ENCODE measurements at places on chromosomes 2 and 18. TPM values are rescaled to one million over a fixed set of nuclear protein-coding genes. Genes with fewer than 3 reads are reported as not detected.

The ZSWIM2 gene
- total RNA-seq, result not detected

The GNAL gene
- total RNA-seq, result 22.5 TPM

The MARCHF4 gene
- 6.4 TPM for total RNA-seq

The AFF3 gene
- total RNA-seq, result 65.2 TPM

The CHST10 gene
- 47.6 TPM for total RNA-seq

The SOWAHC gene
- total RNA-seq, result 5.5 TPM

The BIRC6 gene
- 131 TPM for total RNA-seq

DNA sequence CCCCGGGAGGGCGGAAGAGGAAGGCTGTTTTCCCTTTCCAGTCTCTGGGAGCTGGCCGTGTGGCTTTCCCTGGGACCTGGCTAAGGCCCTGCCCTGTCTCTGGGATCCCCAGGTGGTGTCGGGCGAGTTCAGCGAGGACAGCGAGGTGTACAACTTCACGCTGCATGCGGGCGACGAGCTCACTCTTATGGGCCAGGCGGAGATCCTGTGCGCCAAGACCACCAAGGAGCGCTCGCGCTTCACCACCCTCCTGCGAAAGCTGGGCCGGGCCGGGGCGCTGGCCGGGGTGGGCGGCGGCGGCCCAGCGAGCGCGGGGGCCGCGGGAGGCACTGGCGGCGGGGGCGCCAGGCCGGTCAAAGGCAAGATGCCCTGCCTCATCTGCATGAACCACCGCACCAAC lies 11.2 kb downstream of the GAREM2 start:
- no peak for DNase-seq

- DNase-seq, result peak; percentile 52
These were observed 636 bp downstream of the ARL4C start for GRCh38 chr2:234496055-234496834.

DNA sequence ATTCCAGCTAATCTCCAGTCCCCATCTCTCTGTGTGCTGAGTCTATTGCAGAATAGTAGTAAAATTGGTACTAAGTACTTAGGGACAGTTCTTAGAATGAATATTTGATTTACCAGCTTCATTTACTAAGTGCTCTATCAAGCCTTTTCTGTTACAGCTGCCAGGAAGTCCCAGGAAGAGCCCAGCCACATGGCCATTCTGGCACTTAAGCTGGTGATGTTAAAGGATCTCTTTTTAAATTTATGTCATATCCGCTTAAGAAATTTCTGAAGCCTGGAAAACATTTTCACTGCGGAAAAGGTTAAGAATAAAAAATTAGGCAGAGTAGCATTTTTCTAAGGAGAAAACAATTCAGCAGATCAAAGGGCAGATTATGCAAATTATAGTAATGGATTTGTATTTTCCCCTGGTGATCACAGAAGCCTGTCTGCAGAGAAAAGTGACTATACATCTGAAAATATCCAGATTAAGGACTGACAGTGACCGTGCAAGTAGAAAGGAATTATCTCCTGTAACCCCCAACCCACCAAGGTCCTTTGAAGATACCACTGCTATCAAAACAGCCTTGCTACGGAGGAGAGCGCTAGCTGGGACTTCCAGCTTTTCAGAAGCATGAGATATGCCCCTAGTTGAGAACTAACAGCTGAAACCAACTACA lies 260.8 kb downstream of the SH3BP4 start:
- no peak for DNase-seq

- no peak for DNase-seq
These were observed 62.3 kb upstream of the MAP4K3 start for GRCh38 chr2:39499336-39499735.

DNA sequence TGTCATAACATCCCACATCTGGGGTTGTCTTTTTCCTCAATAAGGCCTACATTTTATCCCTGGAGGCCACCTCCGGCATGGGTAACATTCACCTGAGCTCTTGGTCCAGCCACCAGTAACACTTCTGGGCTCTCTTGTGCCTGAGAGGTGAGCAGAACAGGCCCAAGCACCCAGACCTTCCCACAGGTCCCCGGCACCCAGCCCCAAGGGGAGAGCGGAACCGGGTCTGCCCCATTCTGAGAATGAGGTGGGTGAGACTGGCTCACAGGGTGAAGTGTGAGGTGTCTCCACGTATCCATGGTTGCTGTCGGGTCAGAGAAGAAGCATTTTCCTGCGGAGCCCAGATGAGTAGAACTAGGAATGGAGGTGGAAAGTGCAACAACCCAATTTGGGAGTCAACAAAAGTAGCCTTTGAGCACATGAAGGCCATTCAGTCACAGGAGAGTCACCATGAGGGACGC lies 496.7 kb upstream of the MYT1L start:
- no peak for DNase-seq

- DNase-seq, result no peak
These were observed 37.4 kb downstream of the NPHP1 start for GRCh38 chr2:110167326-110168000.

DNA sequence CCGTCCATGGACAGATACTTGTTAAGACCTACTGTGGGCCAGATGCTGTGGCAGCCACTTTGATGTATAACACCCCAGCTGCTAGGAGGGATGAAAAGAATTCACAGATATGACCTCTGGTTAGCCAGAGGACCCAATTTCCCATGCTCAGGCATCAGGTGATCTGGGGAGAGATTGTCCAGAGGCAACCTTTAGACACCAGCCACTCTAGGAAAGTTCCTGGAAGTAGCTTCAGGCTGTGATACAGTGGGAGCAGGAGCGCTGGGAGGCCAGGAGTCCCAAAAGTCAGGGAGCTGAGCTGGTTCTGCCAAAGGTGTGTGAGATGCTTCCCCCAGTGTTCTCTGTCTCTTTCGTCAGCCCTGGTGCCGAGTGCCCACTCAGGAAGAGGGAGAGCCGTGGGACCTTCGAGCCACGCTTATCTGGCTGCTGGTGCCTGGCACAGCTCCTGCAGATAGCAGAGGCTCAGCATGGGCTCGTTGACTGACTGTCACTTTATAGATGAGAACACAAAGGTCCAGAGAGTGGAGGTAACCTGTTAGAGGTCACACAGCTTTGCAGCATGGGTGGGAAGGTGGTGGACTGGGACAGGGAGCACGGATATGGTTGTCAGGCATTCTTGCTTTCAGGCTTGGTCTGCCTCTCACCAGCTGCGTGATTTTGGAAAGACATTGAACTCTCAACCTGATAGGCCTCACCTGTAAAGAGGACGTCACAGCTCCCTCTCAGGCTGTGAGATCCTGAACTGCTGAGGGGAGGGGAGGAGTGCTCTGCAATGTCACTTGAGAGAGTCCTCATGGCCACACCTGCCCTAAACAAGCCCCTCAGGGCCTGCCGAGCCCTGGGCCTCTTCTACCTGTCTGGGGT lies 7.8 kb upstream of the RALB start:
- no peak for DNase-seq

GRCh38 chr2:213545964-213546475 lies 261.8 kb downstream of the SPAG16 start:
- no peak for DNase-seq

DNA sequence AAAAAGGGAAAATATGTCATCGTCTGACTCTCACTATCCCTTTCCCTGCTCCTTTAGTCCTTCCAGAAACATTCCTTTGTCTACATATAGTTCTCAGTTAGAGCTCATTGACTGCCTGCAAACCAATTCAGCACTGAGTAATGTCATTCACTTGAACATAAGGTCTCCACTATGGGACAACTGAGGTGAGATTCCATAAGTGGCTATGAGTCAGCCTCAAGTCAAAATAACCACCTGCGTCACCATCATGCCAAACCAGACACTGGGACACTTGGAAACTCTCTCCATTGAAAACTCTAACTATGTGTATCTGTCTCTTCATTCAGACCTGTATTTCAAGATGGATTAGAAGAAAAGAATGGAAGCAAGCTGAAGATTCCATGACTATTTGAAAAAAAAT lies 878.0 kb upstream of the PIK3C3 start:
- DNase-seq, result no peak

DNA sequence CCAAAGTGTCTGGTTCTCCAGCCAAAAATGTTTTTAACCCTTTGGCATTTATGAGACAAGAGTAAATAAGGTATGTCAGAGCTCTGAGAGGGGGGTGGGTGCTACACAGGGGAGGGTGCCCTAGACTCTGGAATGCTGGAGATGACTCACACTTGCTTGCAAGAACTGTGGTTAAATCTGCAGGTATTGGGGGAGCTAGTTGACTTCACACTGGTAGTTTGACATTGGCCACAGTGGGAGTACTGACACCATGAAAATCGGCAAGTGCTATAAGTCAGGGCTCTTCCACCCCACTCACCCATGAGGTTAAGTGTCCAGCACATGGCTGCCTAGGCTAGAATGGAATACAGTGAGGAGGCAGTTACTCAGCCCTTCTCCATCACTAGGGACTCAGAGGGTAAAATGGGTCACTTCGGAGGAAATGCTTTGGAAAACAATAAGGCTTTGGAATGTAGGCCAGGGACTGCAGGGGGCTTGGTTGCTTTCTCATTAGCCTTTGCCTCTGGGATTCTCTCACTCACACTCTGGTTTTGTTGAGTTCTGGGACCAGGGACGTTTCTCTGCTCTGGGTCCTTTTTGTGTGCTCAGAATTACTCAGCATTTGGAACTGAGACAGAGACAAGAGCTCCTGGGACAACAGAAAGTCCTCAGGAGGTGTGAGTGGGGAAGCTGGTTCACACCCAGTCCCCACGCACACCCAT lies 91.6 kb downstream of the ACKR3 start:
- DNase-seq, result no peak

DNA sequence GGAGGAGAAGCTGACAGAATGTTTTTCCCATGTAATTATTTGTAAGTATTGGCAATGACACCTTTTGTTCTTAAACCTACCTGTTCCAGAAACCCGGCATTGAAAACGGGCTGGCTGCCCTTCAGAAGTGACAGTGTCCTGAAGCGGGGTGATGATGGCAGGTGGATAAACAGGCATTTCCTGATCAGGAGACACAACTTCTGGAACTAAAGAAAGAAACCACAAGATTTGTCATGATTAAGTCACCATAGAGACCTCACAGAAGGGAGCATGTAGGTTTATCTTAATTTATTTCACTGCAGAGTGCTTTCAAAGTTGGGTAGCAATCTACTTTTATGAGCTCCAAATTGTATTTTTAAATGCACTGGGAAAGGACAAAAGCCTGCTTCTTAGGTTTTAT lies 43.1 kb downstream of the TTN start:
- DNase-seq, result no peak

DNA sequence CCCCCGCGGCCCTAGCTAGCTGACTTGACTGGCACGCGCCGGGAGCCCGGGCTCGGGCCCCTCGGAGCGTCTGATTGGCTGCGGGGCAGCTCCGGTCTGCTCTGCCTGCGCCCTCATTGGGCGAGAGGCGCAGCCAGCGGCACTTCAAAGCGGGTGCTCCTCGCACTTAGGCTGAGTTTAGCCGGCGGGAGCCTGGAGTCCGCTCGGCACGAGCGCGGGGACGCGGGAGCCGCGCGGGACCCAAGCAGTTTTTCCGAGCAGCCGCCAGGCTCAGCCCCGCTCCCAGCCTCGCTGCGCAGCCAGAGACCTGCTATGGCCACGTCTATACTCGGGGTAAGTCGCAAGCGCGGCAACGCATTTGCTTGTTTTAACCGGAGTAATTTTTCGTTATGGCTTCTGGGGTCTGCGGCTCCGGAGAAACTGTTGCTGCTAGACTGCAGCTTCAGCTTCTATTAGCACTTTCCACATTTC lies at the start of gene SP9:
Gene SP9 (plus strand): TSS at position 174 of the 471 bp plus-strand sequence. CDS start 139 bp downstream, at position 313.
- no peak for DNase-seq

GRCh38 chr2:74037379-74037860 lies 52.7 kb downstream of the TET3 start:
- DNase-seq, result no peak

DNA sequence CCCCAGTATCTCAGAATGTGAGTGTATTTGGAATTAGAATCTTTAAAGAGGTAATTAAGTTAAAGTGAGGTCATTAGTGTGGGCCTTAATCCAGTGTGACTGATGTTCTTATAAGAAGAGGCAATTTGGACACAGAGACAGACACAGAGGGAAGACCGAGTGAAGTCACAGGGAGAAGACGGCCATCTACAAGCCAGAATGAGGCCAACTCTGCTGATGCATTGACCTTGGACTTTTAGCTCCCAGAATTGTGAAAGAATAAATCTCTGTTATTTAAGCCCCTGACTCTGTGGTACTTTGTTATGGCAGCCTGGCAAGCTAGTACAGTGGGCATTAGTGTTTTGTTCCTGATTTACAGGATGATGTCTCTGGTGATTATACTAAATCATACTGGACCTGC lies 64.6 kb downstream of the LTBP1 start:
- no peak for DNase-seq

GRCh38 chr2:20584399-20585358 lies 66.2 kb downstream of the HS1BP3 start:
- peak; percentile 82 for DNase-seq

DNA sequence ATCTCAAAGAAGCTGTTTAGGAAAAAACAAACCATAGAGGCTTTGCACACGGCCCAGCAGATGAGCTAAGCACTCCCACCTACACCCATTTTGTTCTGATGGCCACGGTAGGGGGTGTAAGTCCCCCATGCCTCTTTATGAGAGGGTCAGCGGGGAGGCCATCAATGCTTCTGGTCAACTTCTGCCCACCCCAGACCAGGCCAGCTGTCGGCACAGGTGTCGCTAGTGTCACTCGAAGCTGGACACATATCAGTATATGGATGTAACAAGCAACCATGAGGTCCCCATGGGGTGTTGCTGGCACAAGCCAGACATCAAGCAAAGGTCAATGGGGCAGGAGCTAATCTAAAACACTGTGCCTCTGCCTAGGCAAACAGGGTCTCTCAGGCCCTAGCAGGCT lies 23.7 kb upstream of the SLC35F6 start:
- no peak for DNase-seq
